ENCODE measurements at places on chromosomes 4 and X.

DNA sequence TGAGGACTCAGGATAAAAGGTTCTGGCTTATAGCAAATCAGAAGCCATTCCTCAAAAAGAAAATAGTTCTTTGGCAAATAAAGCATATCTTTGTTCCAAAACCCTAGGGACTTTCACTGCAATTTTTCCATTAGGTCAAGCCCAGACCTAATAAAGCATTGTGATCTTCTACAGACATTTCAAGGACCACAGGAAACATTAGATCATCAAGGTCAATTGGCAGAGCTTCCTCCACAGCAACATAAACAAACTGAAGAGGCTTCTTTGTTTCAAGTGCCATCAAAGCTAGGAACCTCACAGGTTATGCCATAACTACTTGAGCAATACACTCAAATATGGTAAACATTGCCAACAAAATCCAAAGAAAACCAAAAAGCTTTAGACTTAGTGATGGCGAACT lies 144.9 kb downstream of the ANXA5 start:
- no peak for DNase-seq

DNA sequence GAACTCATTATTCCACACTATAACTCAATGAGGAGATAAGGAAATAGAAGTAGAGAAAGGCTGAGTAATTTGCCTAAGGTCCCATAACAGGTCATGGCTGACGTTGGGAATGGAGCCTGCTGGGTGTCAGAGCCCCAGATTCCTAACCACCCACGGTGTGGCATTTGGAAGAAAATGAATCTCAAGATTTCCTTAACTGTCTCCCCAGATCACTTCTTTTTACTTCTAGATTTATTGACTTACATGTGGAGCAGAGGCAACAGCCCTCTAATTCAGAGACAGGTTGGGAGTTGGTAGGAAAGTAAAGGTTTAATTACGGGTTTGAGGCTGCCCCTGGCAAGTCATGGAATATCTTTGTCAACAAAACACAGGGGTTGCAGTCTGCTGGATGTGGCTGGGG lies 134.0 kb downstream of the ARHGAP10 start:
- no peak for DNase-seq

GRCh38 chr4:179292468-179292867 lies 1850.2 kb upstream of the AGA start:
- no peak for DNase-seq

GRCh38 chr4:81165861-81166430 lies 49.1 kb downstream of the PRKG2 start:
- no peak for DNase-seq

GRCh38 chrX:81708487-81708886 lies 506.6 kb downstream of the SH3BGRL start:
- no peak for DNase-seq

DNA sequence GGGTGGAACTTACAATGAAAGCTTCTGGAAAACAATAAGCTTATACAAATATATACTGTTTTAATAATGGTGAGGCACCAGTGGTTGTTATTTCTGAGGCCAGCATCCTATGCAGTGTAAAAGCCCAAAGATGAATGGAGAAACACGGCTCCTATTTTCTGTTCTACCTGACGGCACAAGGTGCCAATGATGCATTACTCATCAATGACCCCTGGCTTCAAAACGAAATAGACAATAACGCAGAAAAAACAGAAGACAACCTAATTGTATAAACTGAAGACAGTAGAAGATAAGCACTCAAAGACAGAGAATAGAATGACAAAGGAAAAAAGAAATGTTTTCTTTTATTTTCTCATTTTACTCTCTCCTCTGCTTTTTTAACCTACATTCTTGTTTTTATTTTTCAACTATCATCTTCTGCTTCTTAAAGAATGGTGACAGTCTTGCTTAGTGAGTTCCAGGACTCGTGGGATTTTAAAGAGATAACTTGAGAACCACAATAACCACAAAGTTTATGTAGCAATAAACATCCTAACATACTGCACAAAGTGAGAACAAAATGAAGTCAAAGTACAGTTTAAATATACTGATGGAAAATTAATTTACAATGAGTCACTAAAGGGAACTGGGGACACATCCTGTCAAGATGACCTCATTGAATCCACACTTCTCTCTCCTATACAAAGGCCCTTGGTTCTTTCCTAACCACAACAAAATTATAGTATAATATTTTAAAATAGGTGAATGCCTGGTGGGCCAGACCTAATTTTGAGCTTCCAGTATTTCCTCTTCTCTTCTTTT lies 169.8 kb downstream of the BTC start:
- no peak for DNase-seq

GRCh38 chr4:131430302-131430701 lies 1718.8 kb upstream of the PCDH10 start:
- DNase-seq: no peak

- DNase-seq: no peak
Measured at GRCh38 chr4:146545102-146545501, 23.4 kb upstream of the SLC10A7 start.

DNA sequence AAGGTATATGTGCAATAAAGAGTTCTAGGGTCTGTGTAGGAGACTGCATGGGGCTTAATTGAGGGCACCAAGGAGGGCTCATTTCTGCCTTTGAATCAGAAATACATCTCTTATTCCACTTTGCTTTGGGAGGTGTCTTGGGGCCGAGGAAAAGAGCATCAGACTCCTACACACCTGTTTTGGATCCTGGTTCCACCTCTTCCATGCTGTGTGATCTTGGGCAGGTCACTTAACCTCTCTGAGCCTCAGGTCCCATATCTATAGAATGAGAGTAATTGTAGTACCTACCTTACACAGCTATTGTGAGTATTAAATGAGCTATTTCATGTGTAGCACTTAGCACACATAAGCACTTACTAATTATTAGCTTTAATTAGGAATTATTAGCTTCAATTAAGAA lies 100.6 kb downstream of the RTL5 start:
- DNase-seq: no peak

GRCh38 chrX:22520128-22520828 lies 247.6 kb downstream of the CBLL2 start:
- DNase-seq: no peak

DNA sequence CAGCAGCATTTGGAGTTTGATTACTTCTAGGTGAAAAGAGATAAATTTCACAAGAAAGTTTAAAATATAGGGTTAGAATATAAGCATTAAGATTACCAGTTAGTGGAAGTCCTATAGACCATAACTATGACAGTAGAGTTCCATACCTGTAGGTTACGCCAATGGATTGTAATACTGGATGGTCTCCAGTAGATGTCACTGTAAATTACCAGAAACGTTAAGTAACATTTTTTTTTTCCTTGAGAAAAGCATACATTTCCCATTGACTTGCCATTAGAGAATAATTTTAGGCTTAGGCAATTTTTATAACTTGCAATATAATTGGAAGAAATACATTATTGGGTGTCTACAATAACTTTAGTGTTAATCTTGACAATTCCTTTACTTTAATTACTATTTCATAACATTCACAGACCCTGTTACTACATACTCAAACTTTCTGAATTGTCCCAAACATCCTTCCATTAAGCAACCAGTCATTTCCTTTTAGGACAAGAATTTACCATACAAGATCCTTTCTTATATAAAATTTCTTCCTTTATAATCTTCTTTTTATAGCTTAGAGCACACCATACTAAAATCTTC lies 304.1 kb upstream of the TECRL start:
- DNase-seq: peak; percentile 28

- no peak for DNase-seq
Measured at GRCh38 chr4:71147261-71147660, 153.8 kb downstream of the DCK start.

DNA sequence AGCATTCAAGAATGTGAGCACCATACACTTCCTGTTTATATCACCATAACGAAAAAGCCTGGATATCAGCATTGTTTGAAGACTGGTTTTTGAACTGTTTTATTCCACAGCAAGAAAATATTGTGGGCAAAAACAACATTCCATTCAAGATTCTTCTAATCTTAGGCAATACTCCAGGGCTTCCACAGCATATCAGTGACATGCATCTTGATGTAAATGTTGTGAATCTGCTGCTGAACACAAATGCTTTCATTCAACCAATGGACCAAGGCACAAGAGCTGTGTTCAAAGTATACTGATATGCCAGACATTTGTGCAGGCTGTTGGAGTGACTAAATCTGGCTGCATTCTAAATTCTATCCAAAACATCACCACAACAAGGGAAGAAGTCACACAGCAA lies 260.1 kb upstream of the ETNPPL start:
- no peak for DNase-seq

DNA sequence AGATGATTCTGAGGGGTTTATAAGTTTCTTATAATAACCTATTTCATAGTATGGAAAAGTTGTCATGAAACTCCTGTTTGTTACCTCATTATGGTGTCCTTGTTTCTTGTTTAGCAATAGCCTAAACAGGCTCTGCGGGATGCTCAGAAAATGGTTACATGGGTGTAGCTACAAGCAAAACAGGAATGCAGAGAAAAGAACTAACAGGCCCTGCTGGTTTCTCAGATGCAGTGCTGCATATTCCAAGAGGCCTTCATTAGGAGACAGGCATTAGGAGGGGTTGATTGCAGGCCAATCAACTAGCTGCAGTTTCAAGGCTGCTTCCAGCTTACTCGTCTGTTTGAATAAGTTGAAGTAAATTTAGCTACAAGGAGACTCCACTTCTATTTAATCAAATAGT lies 37.6 kb upstream of the HPGD start:
- DNase-seq: no peak

GRCh38 chr4:136337216-136337615 lies 1195.1 kb downstream of the PCDH18 start:
- DNase-seq: no peak

GRCh38 chrX:66638591-66639500 lies at the start of gene EDA2R:
EDA2R (minus strand) TSS chrX:66639078; CDS start chrX:66616020, 23,058 bp downstream.
- no peak for DNase-seq

GRCh38 chr4:1407657-1408333 lies 1.6 kb upstream of the NKX1-1 start:
- no peak for DNase-seq

DNA sequence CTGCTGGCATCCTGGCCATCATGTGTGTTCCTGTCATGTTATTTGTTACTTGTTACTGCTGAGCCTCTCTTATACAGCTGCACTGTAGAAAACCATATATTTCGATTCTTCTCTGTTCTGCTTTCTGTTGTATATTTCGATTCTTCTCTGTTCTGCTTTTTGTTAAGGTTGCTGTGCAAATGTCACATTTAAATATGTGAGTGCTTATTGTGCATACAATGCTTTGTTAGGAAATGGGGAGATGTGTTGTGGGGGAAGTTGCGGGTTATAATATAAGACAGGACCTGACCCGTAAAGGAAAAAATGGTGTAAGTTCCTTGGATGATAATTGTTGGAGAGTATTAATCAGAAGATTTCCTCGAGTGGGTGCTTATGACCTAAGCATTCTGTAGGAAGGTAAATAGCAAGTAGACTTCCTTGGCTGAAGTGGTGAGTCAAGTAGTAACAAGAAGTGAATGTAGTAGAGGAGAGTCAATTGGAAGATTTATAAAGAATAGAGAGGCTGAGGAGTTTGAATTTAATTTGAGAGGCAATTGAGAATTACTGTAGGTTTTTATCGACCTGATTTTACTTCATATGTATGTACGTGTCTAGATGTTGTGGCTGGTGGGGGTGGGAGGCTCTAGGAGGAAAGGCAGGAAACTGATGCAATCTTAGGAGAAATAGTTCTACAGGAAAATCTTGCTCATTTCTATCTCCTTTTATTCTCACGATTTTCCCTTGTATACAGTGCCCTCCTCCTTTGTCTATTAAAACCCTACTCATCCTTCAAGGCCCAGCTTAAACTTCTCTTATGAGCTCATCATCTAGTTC lies 8.5 kb downstream of the OGT start:
- DNase-seq: no peak

DNA sequence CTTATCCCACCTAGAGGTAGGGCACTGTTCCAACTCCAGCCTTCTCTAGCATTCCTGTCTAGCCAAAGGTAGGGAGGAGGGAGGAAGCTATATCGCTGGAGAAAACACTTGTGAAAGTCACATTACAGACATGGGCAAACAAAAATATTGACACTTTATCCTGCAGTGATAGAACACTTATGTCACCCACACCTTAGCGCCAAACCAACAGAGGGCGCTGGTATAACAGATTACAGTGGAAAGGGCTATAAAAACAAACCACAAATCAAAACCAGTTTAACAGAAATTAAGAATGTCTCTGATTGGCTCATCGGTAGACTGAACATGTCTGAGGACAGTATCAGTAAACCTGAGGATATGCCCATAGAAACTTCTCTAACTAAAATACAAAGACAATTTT lies 451.3 kb downstream of the TLL1 start:
- DNase-seq: no peak

- DNase-seq: no peak
Measured at GRCh38 chr4:158841540-158841939, 72.7 kb downstream of the FNIP2 start.

GRCh38 chr4:21198683-21199082 lies 498.4 kb downstream of the PACRGL start:
- no peak for DNase-seq

- DNase-seq: no peak
Measured at GRCh38 chr4:161097821-161098220, 1066.0 kb downstream of the FSTL5 start.

GRCh38 chr4:7647600-7648543 lies 213.1 kb upstream of the PSAPL1 start:
- no peak for DNase-seq

DNA sequence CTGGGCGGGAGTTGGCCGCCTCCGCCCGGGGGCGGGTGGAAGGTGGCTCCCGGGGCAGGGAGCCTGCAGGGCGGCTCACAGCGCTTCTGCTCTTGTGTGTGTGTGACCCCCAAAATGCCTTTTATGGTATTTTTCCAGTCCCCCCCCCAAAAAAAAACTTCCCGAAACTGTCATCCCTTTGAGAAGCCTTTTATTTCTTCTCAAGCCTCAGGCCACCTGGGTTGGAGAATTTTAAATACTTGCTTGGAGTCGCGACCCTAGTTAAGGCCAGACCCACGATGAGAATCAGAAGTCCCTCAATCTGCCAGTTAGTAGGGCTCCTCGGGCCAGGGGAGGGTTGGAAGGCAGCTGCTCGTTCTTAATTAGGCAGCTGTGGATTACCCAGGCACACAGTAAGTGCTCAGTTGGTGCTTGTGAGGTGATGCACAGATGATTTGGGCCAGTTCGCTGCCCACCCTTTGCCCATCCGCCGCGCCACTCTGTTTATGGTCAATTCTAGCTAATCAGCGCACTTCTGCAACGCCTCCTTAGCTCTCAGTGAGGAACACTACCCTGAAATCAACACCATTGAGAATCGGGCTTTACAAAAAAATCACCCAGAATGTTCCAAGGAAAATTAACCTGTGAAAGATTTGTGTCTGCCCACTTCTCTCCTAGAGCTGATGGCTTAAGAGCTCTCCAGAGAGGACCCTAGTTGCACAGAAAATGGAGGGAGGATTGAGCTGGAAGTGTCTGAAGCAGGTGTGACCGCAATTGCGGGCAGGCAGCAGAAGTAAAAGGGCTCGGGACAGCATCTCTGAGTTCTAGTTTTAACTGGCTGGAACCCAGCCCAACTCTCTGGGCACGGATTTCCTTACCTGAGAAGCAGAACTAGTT lies 648 bp upstream of the SCD5 start:
- DNase-seq: no peak

- DNase-seq: no peak
Measured at GRCh38 chr4:117800636-117801035, 233.7 kb upstream of the NDST3 start.
